ENCODE measurements at places on chromosomes 1 and 21. TPM values are rescaled to one million over a fixed set of nuclear protein-coding genes. Genes with fewer than 3 reads are reported as not detected.
A peak's percentile ranks its signal among the peaks of the same experiment; 100 is the strongest.

- no peak for DNase-seq
Observed at GRCh38 chr1:33143176-33143575, 38.7 kb downstream of the TRIM62 start.

DNA sequence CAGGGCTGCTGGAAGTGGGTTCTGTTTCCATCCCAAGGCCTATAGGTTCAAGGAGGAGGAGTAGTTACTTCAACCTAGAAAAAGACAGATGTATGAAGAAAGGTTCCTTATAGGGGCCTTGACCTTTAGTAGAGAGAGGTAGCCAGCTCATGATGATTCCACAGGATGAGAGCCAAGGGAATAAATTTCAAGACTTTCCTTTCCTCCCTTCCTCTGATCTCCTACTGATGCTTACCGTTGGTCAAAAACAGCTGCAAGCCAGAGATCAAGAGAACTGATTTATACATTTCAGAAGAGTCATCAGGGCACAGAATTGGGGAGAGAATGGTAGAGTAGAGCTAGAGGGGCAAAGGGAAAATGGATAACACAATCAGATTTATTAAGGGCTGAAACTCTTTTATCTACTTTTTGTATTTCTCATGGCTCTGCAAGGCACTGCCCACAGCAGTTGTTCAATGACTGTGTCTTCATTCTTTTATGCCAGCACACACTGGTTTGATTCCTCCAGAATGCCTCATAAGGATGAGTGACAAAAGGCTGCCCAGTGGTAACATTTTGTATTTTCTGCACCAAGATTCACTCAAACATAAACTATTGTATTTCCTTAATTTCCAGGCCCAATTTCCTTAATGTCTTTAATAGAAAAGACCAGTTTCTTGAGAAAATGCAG is 37.4 kb downstream of the AK5 start:
- DNase-seq, result no peak

DNA sequence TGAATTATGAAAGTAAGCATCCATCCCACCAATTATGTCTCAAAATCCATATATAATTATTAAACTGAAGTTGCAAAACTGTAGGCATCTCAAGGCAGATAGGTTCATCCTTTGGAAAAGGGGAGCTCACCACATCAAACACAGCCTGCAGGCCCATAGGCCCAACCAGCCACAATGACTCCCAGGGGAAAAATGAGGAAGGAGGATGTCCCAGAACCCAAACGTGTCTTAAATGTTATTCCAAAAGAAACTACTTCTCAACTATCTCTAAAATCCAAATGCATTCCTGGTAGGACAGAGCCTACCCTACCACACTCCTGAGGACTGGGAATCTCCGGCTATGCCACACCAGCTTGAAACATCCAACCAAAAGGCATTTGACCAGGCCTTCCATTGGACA is 12.8 kb downstream of the TIAM1 start:
- DNase-seq, result no peak

- DNase-seq, result no peak
Observed at GRCh38 chr1:244678697-244679096, 25.8 kb downstream of the DESI2 start.

DNA sequence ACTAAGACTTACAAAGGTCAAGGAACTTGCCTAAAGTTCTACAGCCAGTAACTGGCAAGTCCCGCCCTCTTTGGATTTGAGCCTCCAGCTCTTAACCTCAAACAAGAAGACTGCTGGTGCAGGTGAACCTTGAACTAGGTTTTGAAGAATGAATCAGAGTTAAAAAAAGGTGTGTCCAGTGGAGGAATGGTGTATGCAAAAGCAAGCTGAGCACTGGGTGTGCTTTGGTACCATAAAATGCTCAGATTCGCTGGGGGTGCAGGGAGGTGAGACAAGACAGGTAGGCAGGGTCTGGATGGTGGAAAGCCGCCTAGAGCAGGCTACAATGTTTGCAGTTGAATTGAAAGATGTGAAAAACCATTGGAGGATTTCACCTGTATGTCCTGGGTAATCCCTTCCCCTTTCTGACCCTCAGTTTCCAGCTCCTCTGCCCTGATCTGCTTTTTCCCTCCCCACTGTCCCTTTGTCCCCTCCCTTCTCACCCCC is 39.8 kb downstream of the FOXD2 start:
- DNase-seq, result no peak

GRCh38 chr1:32200226-32201010 is at the start of gene CCDC28B:
TSS of gene CCDC28B (plus strand) at chr1:32200595. CDS start at chr1:32201936, 1,341 bp downstream.
- DNase-seq, result peak; percentile 74

- no peak for DNase-seq
Observed at GRCh38 chr1:167678838-167679237, 42.9 kb upstream of the MPZL1 start.

GRCh38 chr21:39661740-39662139 is 49.0 kb downstream of the B3GALT5 start:
- DNase-seq, result no peak

DNA sequence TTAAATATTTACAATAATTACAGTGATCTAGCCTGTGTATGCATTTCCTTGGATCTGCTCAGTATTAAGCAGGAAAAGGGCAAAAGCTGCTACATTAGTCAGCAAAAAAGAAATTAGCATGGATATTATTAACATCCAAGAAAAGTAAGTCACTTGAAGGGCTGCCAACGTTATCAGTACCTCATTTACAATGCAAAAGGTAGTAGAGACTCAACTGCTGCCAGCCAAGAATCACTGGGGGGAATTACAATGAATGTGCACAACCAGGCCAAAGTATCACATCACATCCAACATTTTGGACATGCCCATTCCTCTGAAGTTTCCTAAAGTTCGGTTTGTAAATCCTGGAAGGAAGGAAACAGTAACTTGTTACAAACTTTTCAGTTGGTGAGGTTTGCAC is 1.9 kb downstream of the CNN3 start:
- DNase-seq, result no peak

- no peak for DNase-seq
Observed at GRCh38 chr1:39988618-39989343, 33.8 kb downstream of the MFSD2A start.

DNA sequence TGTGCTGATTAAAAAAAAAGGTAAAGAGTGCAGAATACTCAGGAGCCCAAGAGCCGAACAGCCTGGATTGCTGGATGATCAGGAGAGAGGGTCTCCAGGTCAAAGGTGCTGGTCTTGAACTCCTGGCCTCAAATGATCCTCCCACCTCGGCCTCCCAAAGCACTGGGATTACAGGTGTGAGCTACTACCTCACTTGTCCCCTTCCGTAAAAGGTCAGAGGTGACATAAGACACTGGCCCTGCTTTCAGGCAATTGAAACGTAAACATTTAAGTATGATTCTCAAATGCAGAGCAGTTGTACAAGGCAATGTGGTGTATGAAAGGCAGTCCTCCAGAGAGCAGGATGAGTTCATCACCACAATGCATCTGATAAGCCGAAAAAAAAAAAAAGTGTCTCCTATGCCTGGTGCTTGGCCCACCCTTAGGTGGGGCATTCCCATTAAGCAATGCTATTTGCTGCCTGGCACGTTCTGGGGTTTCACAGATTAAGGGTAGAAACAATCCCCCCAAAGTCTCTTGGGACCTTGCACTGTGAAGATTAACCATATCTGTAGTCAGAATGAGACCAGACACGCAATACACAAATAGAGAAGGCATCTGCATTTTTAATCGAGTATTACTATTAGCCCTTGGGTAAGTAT is 47.7 kb downstream of the PARP1 start:
- DNase-seq, result no peak

DNA sequence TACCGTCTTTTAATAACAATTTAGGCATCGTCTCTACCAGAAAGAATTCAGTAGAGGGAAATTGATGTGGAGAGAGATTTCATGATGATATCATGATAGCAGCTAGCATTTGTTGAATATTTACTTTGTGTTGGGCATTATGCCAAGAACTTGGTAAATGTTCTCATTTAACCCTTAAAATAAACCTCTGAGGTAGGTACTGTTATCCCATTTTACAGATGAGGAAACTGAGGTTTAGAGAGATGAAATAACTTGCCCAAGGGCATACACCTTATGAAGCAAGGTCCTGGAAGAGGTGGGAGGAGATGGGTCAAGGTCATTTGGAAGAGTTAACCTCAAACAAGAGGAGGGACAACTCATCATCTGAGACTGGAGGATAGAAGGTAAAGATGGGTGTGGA is 34.8 kb downstream of the TSNAX start:
- DNase-seq, result no peak

The AVPR1B gene
- total RNA-seq, result not detected

The SLAMF1 gene
- not detected for total RNA-seq

The IPO13 gene
- total RNA-seq, result 89.9 TPM

The CFHR5 gene
- not detected for total RNA-seq

The KLHL12 gene
- total RNA-seq, result 33.8 TPM

The LYPLA2 gene
- 21.9 TPM for total RNA-seq

The CHIT1 gene
- total RNA-seq, result 2.1 TPM
